ENCODE measurements at places on chromosomes 5 and 9.

GRCh38 chr5:108720391-108720790 is 27.3 kb upstream of the FER start:
- no peak for DNase-seq

GRCh38 chr5:112004867-112005622 is 248.1 kb upstream of the NREP start:
- no peak for DNase-seq

- no peak for DNase-seq
Observed at GRCh38 chr9:88987661-88988060, 3.6 kb upstream of the S1PR3 start.

GRCh38 chr9:111842313-111842712 is 47.6 kb upstream of the SHOC1 start:
- DNase-seq: no peak
